ENCODE measurements at places on chromosomes 6 and 20.

DNA sequence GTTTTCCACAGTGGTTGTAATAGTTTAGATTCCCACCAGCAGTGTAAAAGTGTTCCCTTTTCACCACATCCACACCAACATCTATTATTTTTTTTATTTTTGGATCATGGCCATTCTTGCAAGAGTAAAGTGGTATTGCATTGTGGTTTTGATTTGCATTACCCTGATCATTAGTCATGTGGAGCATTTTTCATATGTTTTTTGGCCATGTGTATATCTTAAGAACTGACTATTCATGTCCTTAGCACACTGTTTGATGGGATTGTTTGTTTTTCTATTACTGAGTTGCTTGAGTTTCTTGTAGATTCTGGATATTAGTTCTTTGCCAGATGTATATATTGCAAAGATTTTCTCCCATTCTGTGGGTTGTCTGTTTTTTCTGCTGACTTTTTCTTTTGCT lies 820.1 kb downstream of the TENT5A start:
- no peak for DNase-seq

DNA sequence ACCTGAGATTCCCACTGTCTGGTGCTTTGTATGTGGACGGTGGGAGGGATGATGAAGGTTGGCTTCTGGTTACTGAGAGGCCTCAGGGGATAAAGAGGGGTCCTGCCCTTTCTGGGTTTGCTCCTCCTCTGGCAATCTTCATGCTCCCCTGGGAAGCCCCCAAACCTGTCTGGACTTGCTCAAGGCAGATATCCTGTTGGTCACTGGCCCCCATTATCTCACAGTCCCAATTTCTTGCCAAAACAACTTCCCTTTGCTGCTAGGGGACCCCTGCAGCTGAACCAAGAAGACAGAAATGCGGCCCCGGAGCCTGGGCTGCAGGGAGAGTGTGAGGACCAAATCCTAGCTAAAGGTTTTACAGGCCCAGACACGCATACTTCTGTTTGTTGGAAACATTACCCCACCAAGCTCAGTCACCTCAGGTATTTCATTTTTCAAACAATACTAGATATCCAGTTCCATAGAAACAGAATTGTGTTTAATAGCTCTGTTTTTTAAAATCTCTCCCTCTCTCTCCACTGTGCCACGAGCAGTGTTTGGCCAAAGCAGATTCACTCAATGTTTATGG lies 63.4 kb upstream of the MRPS10 start:
- no peak for DNase-seq

DNA sequence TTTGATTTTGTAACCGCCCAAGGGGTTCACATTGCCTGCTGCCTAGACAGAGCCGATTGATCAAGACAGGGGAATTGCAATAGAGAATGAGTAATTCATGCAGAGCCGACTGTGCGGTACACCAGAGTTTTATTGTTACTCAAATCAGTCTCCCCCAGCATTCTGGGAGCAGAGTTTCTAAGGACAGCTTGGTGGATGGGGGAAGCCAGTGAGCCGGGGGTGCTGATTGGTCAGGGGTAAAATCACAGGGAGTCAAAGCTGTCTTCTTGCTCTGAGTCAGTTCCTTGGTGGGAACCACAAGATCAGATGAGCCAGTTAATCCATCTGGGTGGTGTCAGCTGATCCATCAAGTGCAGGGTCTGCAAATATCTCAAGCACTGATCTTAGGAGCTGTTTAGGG lies 60.0 kb upstream of the EZR start:
- no peak for DNase-seq

GRCh38 chr6:45741437-45742171 lies 274.1 kb downstream of the CLIC5 start:
- DNase-seq, result peak; percentile 76
